ENCODE measurements at places on chromosomes 4 and X.

GRCh38 chr4:112147697-112148096 lies 2.4 kb downstream of the FAM241A start:
- no peak for DNase-seq

DNA sequence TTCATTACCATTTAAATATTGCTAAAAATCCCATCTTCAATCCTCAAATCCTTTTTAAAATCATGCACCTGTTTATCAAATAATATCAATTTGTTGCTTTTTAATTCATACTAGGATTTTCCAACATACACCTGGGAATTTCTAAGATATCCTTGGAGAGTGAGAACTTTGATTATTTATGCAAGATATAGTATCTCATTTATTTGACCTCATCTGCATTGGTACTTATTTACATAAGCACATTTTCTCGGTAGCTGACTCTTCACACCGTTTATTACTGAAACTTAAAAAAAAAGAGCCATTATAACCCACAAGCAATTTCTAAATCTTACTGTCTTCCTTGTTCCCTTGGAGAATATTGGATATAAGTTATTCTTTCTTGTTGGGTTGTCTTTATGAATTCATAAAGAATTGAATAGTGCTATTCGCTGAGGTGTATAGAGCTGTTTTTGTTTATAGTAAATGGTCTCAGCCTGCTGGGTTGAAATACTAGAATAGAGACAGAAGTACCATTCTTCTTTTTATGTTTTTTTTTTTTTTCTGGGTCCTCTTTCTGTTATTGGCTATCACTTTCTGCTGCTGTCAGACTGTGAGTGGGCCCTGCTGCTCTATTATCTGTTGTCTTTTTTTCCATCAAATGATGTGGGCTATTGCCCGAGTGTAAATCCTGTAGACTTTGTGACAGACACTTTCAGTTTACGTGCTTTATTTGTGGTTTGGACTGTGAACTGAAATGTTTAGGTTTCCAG lies 2.9 kb downstream of the UGT8 start:
- peak; percentile 69 for DNase-seq

GRCh38 chrX:148507418-148507817 lies 7.0 kb downstream of the AFF2 start:
- no peak for DNase-seq

- DNase-seq = peak; percentile 20
These were observed 154.2 kb downstream of the NHS start for GRCh38 chrX:17529151-17529745.

GRCh38 chr4:38082021-38082420 lies 121.8 kb downstream of the PTTG2 start:
- no peak for DNase-seq

All from Ammon's horn (tissue), 1 donor.